ENCODE measurements at places on chromosomes 4 and X.

DNA sequence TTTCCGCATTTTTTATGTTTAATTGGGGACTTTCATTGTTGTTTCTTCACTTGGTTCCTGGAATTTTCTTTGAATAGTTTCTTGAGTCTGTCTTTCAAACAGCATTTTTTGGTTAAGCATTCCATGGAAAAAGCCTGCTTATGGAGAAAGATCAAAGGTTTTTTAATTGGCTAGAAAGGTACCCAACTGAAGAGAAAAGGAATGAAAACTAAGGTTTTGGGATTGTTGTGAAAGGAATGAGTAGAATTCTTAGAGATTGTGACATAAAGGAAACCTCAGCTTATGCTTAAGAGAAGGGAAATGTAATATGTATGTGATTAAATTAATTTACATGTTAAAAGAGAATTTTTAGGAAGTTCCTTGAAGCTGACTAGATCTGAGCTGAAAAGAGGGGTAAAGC is 82.8 kb downstream of the CCKAR start:
- DNase-seq, result no peak

GRCh38 chrX:119763181-119763580 is 4.8 kb downstream of the SOWAHD start:
- no peak for DNase-seq

DNA sequence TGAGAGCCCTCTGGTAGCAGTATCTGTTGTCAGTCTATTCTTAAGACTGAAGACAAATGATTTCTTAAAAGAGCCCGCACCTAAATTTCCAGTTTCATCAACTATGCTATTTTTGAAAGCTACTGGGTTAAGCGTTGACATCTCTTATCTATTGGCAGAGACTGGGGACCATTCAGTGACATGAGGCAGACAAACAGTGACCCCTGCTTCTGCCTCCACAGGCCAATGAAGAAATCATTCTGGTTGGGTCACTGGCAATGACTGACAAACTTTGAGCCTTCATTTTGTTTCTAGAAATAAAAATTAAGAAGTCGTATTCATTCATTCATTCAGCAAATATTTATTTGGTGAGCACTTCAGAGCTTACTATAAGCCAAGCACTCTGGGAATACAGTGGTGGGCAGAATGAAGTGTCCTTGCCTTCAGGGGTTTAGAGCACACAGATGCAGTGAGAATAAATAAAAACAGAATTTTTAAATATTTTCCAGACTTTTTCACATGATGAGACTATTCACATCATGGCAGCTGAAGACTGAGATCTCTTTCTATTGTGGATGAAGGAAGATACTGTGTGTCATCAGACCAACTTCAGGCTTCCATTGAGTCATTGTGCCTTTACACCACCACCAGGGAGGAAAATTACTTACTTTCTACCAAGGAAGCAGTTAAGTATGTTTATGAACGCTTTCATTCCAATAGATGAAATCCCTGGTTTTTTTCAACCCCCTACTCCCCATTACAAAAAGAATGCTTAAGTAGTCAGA is 36.0 kb downstream of the SORBS2 start:
- DNase-seq, result no peak

GRCh38 chr4:184287697-184288255 is 70.1 kb upstream of the ENPP6 start:
- no peak for DNase-seq

DNA sequence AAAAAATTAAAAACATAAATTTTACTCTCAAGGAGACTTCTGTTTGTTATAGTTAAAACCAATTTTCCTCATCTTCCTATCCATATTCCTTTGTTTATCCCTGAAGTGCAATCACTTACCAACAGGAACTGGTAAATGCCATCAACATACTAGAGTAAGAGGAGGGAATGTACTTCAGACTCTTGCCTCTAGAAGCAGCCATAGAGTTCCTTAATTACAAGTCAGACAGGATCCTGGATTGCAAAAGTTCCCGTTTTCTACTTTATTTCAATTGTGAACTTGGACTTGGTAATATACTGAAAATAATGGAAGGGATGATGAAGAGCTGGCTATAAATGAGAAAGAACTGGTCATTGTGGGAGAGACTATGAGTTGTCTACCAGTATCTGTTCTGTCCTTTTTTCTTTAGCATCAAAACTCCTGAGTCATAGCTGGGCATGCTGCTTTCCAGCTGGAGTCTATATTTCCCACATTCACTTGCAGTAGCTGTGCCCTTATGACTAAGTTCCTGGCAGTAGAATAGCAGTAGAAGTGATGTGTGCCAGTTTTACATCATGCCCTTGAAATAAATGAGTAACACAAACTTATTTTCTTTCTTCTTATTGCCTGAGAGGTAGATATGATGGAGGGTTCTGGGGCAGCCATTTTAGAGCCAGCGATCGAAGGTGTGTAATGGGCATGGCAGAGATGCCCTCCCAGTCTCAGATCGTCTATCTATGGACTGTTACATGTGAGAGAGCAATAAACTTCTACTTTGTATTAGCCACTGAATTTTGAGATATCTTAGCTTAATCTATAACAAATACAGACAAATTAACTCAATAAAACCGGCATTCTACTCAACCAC is 26.8 kb upstream of the SPARCL1 start:
- DNase-seq, result peak; percentile 2

Data from SW 1271 (cell line).